ENCODE measurements at places on chromosomes 16 and 17.

DNA sequence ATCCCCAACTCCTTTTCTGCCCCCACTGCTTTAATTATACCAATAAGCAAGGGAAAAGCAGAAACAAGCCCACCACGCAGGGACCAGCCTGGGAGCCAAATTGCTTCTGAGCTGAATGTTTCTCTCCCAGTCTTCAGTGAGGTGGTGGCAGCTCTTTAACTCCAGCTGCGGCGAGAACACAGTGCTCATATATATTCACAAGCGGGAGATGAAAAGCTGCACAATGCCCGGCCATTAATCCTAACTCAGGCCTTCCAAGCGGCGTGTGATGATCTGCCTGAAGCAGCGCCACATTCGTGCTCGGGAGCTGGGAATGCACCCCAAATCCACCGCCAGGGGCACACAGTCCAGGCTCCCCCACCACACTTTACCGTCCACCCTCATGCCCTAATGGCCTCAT, 203.7 kb upstream of the SDK2 start:
- no peak for DNase-seq

GRCh38 chr16:24253192-24253591, 2.9 kb upstream of the CACNG3 start:
- peak; percentile 4 for DNase-seq

DNA sequence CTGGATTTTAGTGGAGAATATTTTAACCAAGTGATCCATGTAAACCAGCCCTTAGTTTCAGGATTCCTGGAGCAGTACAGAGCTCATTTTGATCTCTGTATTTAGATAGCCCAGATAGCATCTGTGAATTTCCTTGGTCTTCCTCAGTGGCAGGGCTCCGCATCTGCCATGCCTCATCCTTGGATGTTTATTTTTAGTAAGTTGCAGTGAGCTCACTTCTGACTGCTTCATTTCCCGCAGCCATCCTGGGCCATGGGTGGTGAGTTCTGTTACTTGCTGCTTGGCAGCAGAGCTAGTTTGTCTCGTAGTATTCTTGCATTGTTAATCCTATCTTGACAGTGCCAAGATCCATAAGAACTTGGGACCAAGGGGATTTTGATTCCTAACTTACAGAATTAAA, 33.7 kb downstream of the IST1 start:
- DNase-seq = no peak

DNA sequence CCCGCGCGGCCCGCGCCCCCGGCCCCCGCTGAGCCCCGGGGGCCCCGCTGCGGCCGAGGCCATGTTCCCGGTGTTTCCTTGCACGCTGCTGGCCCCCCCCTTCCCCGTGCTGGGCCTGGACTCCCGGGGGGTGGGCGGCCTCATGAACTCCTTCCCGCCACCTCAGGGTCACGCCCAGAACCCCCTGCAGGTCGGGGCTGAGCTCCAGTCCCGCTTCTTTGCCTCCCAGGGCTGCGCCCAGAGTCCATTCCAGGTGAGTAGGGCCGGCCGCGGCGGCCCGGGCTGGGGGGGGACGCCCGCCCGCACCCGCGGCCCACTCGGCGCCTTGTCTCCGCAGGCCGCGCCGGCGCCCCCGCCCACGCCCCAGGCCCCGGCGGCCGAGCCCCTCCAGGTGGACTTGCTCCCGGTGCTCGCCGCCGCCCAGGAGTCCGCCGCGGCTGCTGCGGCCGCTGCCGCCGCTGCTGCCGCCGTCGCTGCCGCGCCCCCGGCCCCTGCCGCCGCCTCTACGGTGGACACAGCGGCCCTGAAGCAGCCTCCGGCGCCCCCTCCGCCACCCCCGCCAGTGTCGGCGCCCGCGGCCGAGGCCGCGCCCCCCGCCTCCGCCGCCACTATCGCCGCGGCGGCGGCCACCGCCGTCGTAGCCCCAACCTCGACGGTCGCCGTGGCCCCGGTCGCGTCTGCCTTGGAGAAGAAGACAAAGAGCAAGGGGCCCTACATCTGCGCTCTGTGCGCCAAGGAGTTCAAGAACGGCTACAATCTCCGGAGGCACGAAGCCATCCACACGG, 504 bp downstream of the MAZ start:
- DNase-seq = peak; percentile 58

- DNase-seq = no peak
Observed at GRCh38 chr17:633641-634101, 81.0 kb downstream of the VPS53 start.

- no peak for DNase-seq
Observed at GRCh38 chr17:12851901-12852435, 62.7 kb downstream of the ARHGAP44 start.

DNA sequence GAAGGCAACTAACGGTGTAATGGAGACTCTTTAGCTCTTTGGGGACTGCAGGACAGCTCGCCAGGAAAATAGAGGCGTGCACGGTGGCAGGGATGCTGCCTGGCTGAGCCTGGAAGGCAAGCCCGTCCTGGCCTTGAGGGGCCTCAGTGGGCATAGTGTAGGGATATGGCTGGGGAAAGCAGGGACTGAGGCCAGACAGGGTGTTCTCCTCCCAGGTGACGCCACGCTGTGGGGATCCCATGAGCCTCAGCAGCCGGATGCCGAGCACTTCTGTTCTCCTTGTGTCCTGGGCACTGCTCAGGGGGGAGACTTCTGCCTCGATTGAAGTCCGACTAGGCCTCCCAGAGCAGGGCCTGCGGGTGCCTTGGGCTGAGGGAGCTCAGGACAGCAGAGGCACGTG, 89.2 kb downstream of the NPIPB11 start:
- DNase-seq = no peak

DNA sequence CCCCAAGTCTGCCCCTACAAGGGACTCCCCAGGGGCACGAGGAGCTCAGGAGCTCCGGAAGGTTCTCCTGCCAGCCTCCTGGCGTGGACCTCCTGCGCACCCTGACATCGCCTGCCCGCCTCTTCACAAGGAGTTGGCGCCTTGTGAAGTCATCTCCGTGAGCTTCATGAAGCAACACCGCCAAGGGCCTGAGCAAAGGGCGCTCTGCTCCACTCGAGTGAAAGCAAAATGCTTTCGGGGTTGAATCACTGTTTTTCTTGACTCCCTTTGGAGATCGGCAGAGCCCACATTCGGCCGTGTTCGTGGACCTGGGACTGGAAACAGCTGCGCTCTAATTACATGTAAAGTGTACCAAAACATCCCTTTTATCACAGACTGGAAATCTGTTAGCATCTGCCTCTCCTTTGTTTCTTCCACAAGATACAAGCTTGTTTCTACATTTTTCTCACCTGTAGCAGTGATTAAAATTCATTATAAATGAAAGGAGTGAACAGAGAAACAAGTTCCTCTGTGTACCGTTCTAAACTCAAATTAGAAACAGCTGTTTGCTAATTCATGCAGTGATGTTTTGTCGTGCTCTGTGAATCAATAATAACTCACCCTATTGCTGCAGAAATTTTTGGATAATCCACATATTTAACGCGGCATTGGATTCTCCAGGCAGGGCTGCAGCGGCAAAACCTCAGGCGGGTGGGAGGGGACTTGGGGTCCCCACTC, 203.3 kb downstream of the ZNF423 start:
- DNase-seq = no peak

DNA sequence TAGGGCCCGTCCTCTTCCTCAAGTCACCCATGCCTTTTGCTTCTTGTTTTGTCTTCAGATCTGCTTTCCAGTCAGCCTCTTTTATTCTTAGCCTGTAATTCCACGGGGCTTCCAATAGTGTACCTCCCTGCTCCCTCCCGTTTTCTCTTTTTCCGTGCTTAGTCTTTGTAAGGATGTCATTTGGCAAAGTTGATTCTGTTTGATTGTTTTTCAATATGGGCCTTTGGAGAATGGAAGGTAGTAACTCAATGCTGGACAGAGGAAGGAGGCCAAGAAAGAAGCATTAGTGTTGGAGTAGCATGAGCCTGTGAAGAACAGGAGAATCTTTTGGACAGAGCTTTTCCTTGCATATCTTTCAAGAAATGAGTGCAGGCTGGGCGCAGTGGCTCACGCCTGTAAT, 6.5 kb downstream of the WWP2 start:
- DNase-seq = no peak

DNA sequence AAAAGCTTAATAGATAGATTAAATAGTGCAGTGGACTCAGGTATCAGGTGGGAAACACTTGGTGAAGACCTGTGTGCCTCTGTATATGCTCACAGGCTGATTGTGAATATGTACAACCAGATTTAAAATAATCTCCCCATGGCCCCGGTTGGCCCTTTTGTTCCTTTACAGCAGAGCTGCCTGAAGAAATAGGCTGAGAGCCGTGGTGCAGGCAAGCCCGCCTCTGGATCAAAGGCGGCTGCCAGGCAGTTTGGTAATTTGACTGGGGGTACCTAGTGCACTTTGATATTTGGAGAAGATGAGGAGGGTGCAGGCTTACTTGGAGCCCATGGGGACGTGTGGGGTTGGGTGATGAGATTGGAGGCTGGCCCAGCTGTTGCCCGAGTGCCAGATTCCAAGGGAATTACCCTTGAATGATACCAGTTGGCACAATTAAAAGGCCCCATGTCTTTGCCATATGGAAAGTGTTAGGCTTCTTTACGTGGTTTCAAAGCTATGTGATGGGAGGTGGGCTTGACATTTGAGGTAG, 5.0 kb downstream of the NKD1 start:
- DNase-seq = no peak

GRCh38 chr16:76816475-76816874, 374.5 kb upstream of the MON1B start:
- DNase-seq = no peak

- DNase-seq = peak; percentile 1
Observed at GRCh38 chr17:82107341-82107860, 9.4 kb upstream of the FASN start.

GRCh38 chr16:56191156-56191815, at the start of gene GNAO1:
Gene GNAO1, plus strand, starts transcription at chr16:56191489. Its CDS starts 747 bp downstream, at chr16:56192236.
- DNase-seq = peak; percentile 54

- no peak for DNase-seq
Observed at GRCh38 chr17:4836221-4836620, 3.1 kb downstream of the MINK1 start.

GRCh38 chr16:81641395-81642106, 137.5 kb upstream of the PLCG2 start:
- DNase-seq = no peak

DNA sequence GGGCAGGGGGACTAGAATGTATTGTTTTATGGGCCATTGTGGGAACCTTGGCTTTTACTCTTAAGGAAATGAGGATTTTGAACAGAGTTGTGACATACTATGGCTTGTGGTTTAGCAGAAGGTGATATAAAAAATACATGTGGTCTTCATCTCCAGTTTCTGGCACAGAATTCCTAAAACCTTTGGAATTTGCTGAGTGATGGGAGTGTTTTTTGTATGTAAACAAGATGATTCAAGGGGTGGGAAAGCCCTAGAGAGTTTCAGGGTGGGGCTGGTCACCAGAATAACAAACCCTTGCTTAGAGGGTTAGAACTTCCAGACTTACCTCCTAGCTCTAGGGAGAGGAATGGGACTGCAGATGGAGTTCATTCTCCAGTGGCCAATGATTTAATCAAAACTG, 316.1 kb downstream of the PHKB start:
- no peak for DNase-seq

DNA sequence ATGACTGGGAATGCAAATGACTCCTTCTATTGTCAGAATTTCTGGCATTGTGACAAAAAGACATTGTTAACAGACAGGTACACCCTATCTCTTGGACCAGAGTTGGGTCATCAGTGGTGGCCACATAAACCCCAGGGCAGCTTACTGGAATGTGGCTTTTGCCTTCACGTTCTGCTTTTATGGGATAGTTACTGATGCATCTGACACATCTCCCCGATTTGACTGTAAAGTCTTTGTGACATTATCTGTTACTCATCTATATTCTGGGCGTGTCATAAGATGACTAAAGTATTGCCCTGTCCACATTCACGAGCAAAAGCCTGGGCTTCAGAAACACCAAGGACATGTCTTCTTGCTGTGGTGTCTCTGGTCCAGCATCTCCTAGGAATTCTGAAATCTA, 18.7 kb upstream of the AQP8 start:
- DNase-seq = no peak

- no peak for DNase-seq
Observed at GRCh38 chr16:71383054-71383773, 24.7 kb downstream of the CALB2 start.

DNA sequence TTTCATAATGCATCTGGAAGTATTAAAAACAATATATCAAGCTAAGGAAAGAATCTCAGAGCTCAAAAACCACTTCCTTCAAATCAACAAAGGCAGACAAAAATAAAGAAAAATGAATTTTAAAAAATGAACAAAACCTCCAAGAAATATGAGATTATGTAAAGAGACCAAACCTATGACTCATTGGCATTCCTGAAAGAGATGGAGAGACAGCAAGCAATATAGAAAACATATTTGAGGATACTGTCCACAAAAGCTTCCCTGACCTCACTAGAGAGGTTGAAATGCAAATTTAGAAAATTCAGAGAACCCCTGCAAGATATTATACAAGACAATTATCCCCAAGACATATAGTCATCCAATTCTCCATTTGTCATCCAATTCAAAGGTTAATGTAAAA, 311.3 kb upstream of the SOX9 start:
- no peak for DNase-seq

Measured in stimulated activated CD4-positive, alpha-beta T cell treated with anti-CD3 and anti-CD28 coated beads, Interleukin-4, amount 100 ng/mL, for 4 hours (primary cell).